Right ventricle myocardium superior (tissue), 1 donor: ENCODE measurements at places on chromosomes 1 and 21. TPM values are rescaled to one million over a fixed set of nuclear protein-coding genes. Genes with fewer than 3 reads are reported as not detected.

Gene ZNF648
- not detected for total RNA-seq

Gene SELP
- 9.0 TPM for total RNA-seq

Gene ATAD3B
- total RNA-seq: 7.9 TPM

Gene LHX8
- not detected for total RNA-seq

Gene NTNG1
- total RNA-seq: 0.46 TPM

Gene AIRE
- total RNA-seq: not detected

Gene PLPPR5
- total RNA-seq: not detected

Gene ATP1A2
- total RNA-seq: 210 TPM

Gene WNT3A
- not detected for total RNA-seq

Gene PAQR6
- 0.51 TPM for total RNA-seq

Gene HTR6
- total RNA-seq: not detected

Gene PLEKHA6
- total RNA-seq: 20.0 TPM

Gene S100A1
- total RNA-seq: 2,267 TPM

Gene UMODL1
- 0.05 TPM for total RNA-seq

Gene GAS5
- 50.2 TPM for total RNA-seq

Gene OR14A2
- total RNA-seq: not detected

Gene LPGAT1
- 21.4 TPM for total RNA-seq

Gene NUDT4B
- 0.38 TPM for total RNA-seq

Gene SSU72
- 106 TPM for total RNA-seq

Gene DAB1
- total RNA-seq: 3.8 TPM

Gene GPR3
- total RNA-seq: 0.24 TPM

Gene PTPRC
- total RNA-seq: 7.2 TPM

Gene RHOU
- total RNA-seq: 4.2 TPM

Gene CCDC24
- total RNA-seq: 0.86 TPM

Gene CLCNKB
- 2.5 TPM for total RNA-seq

Gene IPP
- total RNA-seq: 13.9 TPM

Gene PERM1
- total RNA-seq: 170 TPM

Gene SFN
- total RNA-seq: not detected
